COR-L47 (cell line): ENCODE measurements at places on chromosomes 12 and 14.

DNA sequence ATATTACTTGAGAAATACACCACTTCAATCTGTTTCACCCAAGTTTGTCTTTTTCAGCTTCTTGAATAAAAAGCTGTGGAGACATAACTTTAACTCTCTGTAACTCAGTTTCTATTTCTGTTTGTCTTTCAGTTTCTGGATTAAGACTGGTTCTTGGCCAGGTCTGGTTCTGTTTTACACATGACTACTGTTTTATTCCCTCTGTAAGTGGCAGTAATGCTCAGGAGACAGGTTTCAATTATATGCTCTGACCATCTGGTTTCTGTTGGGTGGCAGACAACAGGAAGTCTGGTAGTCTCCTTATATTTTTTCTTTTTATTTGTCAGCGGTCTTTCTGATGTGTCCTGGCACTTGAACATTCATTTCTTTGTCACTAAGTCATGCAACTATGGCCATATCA is 102.9 kb downstream of the RPS29 start:
- DNase-seq, result no peak

GRCh38 chr14:39122330-39123138 is 8.4 kb downstream of the GEMIN2 start:
- no peak for DNase-seq

DNA sequence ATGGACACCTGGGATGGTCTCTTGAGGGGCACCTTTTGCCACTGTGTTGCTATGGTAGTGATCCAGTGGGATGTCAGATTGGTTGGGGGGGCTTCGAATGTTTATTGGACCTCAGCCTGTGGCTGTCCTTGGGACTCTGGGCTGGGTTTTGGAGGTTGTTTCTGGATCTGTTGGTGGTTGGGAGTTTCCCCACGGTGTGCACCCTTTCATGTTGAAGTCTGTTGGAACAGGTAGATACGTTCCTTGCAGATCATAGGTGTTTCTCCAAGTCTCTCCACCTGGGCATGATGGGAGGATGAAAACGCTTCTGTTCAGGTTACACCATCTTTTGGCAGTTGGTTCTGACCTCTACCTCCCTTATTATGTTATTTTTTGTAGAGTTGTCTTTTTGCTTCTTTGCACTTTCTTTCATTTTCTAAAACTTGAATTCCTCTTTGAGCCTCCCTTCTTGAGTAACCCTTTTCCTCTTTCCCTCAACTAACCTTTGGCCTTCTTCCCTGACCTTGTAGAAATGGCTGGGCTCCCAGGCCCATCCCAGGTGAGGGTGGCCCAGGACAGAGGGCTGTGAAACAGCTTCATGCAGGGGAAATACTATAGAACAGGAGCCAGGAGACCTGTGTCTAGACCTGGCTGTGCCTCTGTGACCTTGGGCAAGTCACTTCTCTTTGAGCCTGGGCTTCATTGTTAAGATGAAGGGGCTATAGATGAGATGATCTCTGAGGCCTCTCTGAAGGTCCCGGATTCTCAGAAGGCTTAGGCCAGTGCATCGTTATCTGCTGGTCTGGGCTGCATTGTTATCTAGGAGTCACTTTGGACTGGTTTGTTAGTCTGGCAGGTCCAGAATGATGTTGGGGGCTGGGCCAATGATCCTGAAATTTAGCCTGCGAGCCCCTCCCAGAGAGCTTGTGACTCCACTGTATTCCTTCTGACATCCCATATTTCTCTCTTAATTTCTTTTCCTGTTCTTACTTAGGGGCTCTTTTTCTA is 2.0 kb downstream of the ATN1 start:
- no peak for DNase-seq

- no peak for DNase-seq
These were observed 57.8 kb downstream of the CLMN start for GRCh38 chr14:95261616-95262510.
